Esophagus muscularis mucosa (tissue), 4 donors: ENCODE measurements at places on chromosomes 1 and 21. TPM values are rescaled to one million over a fixed set of nuclear protein-coding genes. Genes with fewer than 3 reads are reported as not detected.
A peak's percentile ranks its signal among the peaks of the same experiment; 100 is the strongest.

DNA sequence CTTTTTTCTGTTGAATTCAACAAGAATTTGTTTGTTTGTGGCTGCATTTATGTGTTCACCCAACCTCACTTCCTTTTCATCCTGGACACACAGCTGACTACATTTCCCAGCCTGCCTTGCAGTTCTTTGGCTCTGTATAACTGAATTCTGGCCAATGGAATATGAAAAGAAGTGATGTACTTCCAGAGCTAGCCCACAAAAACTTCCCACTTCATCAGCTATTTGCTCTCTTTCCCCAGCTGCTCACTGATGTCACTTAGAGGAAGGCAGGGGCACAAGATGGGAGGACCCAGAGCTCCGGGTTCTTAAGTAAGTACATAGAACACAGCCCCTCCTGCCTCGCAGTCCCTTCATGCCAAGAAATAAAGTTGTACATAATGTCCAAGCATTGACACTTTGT, 235.0 kb upstream of the FGGY start:
- H3K27me3 ChIP-seq = no peaks in the 10 kb centered on the region
- peak overlapping the region; percentile 69 for H3K27ac ChIP-seq
- no peaks in the 10 kb centered on the region for H3K36me3 ChIP-seq
- peaks cover 23% of the 10 kb centered on the region for H3K4me1 ChIP-seq
- DNase-seq = peak; percentile 95

DNA sequence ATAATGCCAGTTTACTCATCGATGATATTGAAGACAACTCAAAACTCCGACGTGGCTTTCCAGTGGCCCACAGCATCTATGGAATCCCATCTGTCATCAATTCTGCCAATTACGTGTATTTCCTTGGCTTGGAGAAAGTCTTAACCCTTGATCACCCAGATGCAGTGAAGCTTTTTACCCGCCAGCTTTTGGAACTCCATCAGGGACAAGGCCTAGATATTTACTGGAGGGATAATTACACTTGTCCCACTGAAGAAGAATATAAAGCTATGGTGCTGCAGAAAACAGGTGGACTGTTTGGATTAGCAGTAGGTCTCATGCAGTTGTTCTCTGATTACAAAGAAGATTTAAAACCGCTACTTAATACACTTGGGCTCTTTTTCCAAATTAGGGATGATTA, 13.7 kb downstream of the GGPS1 start:
- H3K27ac ChIP-seq = no peak overlapping the region
- H3K4me1 ChIP-seq = peaks cover 5% of the 10 kb centered on the region
- peaks cover 46% of the 10 kb centered on the region for H3K36me3 ChIP-seq
- no peak overlapping the region for H3K4me3 ChIP-seq
- no peaks in the 10 kb centered on the region for H3K27me3 ChIP-seq

GRCh38 chr21:31741116-31741515, 9.2 kb upstream of the SCAF4 start:
- DNase-seq = no peak
- H3K36me3 ChIP-seq = no peaks in the 10 kb centered on the region
- H3K27ac ChIP-seq = no peak overlapping the region

DNA sequence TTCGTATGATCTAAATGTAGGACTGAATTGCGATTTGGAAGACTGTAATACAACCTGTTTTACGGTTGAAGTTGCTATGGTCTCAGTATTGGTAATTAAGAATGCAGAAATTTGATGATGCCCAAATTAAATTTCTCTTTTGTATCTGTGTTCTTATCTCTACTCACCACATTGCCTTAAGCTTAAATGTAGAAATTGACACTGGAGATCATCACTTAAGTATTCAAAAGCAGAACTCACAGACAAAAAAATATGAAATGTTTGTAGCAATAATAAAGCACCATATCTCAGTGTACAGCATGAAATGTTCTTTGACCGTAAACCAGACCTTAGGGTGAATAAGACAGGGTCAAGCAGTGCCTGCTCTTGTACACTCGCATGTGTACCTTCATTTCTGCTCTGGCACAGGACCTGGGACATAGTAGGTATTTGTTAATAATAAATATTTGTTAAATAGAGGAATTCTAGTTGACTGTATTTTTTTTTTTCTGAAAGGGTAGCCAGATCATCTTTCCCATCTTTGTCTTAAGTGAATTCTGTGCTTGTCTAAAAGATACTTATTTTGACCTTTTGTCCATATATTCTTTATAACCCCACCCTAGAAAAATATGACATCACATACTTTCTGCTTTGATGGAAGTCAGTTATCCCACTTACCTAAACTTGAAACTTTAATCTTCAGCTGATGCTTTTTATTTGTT, 1.5 kb downstream of the CDC7 start:
- H3K27me3 ChIP-seq = no peaks in the 10 kb centered on the region
- H3K4me3 ChIP-seq = peak overlapping the region; percentile 91
- peaks cover 19% of the 10 kb centered on the region for H3K4me1 ChIP-seq
- no peaks in the 10 kb centered on the region for H3K36me3 ChIP-seq

OVAAL gene
- total RNA-seq = not detected

SPRR2F gene
- total RNA-seq = not detected

DNA sequence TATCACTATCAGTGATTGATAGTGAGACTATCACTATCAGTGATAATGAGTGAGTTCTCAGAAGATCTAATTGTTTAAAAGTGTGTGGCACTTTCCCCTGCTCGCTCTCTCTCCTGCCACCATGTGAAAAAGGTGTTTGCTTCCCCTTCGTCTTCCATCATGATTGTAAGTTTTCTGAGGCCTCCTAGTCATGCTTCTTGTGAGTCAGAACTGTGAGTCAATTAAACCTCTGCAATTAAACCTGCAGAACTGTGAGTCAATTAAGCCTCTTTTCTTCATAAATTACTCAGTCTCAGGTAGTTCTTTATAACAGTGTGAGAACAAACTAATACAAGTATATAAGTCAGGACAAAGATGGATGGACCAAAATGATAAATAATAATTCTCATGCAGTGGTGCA, 7.0 kb upstream of the IL23R start:
- no peak for DNase-seq
- H3K27ac ChIP-seq = no peak overlapping the region
- no peak overlapping the region for H3K4me3 ChIP-seq
- no peaks in the 10 kb centered on the region for H3K36me3 ChIP-seq
- no peaks in the 10 kb centered on the region for H3K27me3 ChIP-seq
- no peaks in the 10 kb centered on the region for H3K4me1 ChIP-seq

DNA sequence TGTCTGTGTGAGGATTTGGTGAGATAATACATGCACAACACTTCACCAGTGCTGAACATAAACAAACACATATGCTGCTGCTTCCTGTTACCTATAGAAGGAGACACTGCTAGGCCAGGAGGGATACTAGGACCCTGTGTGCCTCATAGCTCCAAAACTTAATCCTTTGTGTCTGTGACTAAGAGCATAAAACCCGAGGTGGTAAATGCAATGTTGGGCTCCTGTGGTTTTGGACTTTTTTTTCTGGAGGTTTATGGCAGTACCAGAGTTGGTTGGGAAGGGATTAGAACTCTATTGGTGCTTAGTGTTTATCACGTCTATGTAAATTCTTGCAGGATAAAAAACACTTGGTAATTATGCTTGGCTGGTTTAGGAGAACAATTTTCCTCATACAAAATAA, 122.9 kb downstream of the NUF2 start:
- H3K36me3 ChIP-seq = no peaks in the 10 kb centered on the region
- no peaks in the 10 kb centered on the region for H3K4me1 ChIP-seq
- DNase-seq = no peak
- H3K27ac ChIP-seq = no peak overlapping the region
- no peaks in the 10 kb centered on the region for H3K27me3 ChIP-seq

TRPM2 gene
- 1.6 TPM for total RNA-seq

DNA sequence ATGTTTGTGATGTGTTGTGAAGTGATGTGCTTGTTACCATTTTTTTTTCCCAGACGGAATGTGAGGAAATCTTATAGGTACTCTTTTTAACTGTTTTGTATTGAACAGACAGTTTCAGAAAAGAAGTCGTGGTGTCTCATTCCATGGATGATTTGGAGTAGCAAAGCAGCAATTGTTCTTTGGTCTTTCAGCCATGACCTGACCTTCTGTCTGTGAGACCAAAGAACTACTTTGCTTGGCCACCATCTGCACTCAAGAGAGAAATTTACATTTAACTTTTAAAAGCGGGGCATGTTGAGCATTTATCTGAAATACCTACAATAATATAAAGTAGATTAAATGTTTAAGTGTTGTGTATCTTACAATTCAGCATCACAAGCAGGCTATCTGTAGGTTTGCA, 90.2 kb downstream of the SDCCAG8 start:
- H3K36me3 ChIP-seq = no peaks in the 10 kb centered on the region
- no peaks in the 10 kb centered on the region for H3K27me3 ChIP-seq
- H3K4me1 ChIP-seq = no peaks in the 10 kb centered on the region
- DNase-seq = no peak
- H3K27ac ChIP-seq = no peak overlapping the region
- H3K4me3 ChIP-seq = no peak overlapping the region

GRCh38 chr1:38231941-38232340, 185.3 kb upstream of the POU3F1 start:
- no peak overlapping the region for H3K4me3 ChIP-seq
- no peak for DNase-seq
- no peaks in the 10 kb centered on the region for H3K27me3 ChIP-seq
- no peaks in the 10 kb centered on the region for H3K36me3 ChIP-seq

FYB2 gene
- total RNA-seq = not detected

GRCh38 chr1:151578941-151579340, 32.9 kb upstream of the SNX27 start:
- no peak for DNase-seq
- H3K36me3 ChIP-seq = peaks cover 35% of the 10 kb centered on the region
- no peak overlapping the region for H3K4me3 ChIP-seq
- no peak overlapping the region for H3K27ac ChIP-seq

COA6 gene
- total RNA-seq = 9.4 TPM

DNA sequence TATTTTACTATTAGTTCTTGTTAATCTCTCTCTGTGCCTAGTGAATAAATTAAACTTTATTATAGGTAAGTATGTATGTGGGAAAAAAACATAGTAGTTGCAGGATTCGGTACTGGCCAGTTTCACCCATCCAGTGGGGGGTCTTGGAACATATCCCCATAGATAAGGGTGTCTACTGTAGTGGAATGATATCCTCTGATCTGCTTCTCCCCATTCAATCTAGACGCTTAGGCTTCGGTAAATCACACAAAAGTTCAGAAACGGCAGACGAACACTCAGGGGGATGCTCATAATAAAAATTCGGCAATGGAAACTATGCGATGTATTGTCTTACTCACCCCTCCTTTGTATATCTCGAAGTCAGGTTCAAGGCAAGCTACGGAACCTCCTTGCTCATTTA, 232.9 kb upstream of the COA6 start:
- no peaks in the 10 kb centered on the region for H3K4me1 ChIP-seq
- H3K27ac ChIP-seq = no peak overlapping the region
- H3K36me3 ChIP-seq = no peaks in the 10 kb centered on the region

DNA sequence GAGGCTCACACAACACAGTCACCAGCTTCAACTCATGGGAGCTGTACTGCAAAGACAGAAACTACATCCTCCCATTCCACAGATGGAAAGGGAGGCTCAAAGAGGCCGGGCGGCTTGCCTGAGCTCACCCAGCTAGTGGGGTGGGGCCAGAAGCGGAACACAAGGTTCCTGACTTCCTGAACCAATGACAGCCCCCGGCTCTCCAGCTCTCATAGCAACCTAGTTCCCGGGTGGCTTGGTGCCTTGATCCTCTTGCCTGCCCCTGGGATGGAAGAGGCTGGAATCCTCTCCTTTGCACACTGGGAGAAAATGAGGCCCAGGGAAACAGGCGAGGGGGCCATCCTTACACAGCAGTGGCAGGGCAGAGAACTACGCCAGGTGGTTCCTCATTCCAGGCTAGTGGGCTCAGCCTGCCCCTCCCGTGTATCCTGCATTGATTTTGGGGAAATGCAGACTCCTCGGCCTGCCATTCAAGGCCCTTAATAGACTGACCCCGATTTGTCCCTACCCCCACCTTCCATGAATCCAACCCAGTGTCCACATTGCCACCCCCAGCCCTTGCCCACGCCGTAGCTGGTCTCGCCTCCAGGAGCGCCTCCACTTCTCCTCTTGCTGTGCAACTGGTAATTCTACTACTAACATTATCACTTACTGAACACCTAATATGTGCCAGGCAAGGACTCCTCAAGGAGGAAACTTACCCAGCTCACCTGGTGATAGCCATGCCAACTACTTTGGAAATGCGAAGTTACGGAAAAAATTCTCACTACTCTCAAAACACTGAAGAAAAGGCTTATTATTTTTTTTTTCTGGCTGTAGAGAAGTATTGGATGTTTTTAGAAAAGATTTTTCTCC, 5.0 kb downstream of the RAP1GAP start:
- H3K27ac ChIP-seq = no peak overlapping the region
- no peak overlapping the region for H3K4me3 ChIP-seq
- DNase-seq = no peak
- H3K27me3 ChIP-seq = peaks cover 98% of the 10 kb centered on the region
- H3K4me1 ChIP-seq = peaks cover 16% of the 10 kb centered on the region

GRCh38 chr1:41844781-41845272, 73.9 kb downstream of the HIVEP3 start:
- H3K4me3 ChIP-seq = no peak overlapping the region
- no peak for DNase-seq
- H3K36me3 ChIP-seq = no peaks in the 10 kb centered on the region
